ENCODE measurements at places on chromosomes 5 and 9.

DNA sequence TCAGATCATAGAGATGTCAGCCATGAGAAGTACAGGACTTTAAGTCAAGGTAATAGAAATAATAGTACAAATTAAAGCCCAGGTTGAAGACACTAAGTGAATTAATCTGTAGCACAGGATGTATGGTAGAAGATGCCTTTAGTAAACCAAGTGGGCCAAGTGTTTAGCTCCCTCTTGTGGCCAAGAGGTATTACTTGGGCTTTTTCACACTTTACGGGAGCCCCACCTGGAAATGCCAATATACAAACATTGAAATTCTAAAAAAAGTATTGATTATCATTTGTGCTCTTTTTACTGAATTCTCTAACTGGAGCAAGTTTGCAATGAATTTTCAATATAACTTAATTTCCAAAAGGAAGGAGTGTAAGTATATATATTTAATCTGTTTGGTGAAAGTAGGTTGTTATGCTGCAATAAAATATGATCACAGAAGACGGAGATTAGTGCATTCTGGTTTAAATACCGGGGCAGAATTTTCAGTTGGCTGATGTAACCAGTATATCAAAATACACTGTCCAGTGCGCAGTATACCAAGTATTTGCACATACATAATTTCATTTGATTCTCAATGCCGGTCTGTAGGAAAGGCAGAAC is 84.7 kb downstream of the PARP8 start:
- DNase-seq: no peak

GRCh38 chr5:180081481-180081880 is 9.9 kb upstream of the RNF130 start:
- no peak for DNase-seq

GRCh38 chr5:139181835-139182452 is 16.2 kb downstream of the SIL1 start:
- no peak for DNase-seq

DNA sequence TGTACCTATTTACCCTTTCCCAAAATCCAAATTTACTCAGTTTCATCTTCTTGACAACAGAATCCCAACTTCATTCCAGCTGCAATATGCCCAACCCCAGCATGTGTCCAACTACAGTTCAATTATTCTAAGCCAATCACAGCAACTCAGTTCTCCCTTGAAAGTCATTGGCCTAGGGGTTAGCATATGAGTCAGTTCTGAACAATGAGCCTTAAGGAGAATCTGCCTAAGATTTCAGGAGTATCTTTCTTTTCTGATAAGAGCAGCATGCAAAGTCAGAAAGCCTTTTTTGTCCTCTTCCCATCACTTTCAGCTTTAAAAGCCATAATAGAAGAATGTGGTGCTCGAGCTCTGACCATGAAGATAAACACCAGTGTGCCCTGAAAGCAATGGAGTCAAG is 44.4 kb upstream of the RASGRF2 start:
- DNase-seq: no peak

DNA sequence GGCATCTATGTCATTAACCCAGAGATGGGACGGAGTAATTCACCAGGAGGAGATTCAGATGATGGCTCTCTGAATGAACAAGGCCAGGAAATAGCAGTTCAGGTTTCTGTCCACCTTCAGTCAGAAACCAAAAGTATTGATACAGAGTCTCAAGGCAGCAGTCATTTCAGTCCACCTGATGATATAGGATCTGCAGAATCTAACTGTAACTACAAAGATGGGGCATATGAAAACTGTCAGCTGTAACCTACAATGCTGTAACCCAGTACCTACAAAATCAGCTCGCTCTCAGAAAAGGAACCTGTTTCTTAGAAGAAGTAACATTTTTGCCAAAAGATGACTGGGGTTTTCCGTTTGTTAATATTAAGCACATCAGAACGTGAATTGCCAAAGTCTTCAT is 14.7 kb downstream of the MFAP3 start:
- no peak for DNase-seq

- DNase-seq: peak; percentile 23
Observed at GRCh38 chr5:174793684-174794328, 69.4 kb downstream of the MSX2 start.

- no peak for DNase-seq
Observed at GRCh38 chr9:69308206-69308931, 16.6 kb upstream of the ENTREP1 start.

- no peak for DNase-seq
Observed at GRCh38 chr9:73230251-73230650, 78.6 kb downstream of the ANXA1 start.

- DNase-seq: no peak
Observed at GRCh38 chr9:98644011-98644410, 64.7 kb downstream of the GABBR2 start.

DNA sequence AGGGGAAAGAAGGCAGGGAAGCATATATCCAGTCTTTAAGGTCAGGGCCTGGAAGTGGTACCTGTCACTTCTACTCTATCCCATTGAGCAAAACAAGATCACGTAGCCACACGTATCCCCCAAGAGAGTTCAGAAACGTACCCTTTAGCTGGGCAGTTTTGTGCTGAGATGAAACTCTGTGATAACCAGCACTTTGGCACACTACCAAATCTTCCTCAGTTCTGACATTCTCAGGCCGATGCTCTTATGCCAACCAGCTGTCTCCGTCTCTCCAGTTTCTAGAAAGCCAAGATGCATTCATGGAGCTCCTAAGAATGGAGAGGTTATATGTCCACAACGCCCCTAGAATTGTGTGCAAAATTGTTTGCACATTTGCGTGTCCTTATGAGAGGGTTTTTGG is 176.6 kb upstream of the MSX2 start:
- no peak for DNase-seq

DNA sequence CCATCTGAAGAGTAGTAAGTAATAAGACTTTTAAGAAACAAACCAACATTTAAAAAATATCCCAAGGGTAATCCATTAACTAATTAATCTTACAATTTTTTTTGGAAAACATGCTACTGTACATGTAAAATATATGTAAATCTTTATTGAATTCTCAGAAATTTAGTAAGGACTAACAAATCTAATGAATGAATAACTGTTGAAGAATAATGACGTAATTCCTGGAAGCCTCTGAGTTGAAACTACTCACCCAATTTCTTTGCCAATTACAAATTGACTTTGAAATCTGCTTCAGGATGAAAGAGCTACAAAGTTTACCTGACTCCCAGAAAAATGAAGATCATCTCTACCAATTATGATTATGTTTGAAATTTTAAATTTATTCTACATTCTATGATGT is 21.1 kb downstream of the FBN2 start:
- DNase-seq: no peak

- no peak for DNase-seq
Observed at GRCh38 chr5:68661237-68661636, 432.6 kb upstream of the SLC30A5 start.

DNA sequence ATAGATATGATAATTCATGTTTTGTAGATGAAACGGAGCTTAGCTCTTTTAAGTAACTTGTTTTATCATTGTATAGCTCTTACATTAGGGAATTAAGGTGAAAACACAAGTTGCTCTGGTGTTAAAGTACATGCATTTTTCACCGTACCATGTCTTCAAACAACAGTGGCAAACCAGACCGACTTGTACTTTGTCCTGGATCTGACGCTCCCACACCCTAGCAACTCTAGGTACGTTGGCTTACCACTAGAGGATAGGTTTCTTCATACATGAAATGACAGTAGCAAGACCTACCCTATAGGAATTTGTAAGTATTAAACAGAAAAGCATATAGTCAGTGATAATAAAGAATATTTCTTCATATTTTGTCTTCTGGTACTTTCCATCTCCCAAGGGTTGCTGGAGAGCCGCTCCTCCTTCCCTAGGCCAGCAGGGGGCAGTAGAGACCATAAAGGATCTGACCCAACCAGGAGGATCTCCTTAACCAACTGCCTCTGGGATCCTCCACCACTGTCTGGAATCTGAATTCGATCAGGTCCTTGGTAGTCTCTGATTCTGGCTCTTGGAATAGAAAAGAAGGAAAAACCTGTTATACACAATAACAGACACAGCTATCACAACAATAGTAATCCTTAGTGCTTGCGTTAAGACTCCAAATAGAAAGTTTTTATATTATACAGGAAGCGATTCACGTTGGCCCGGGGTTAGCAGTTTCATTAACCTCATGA is 136.7 kb downstream of the CAVIN4 start:
- DNase-seq: no peak

- DNase-seq: peak; percentile 54
Observed at GRCh38 chr9:112037281-112038016, 137.6 kb downstream of the SUSD1 start.

- DNase-seq: no peak
Observed at GRCh38 chr9:84849049-84849448, 179.5 kb downstream of the NTRK2 start.

DNA sequence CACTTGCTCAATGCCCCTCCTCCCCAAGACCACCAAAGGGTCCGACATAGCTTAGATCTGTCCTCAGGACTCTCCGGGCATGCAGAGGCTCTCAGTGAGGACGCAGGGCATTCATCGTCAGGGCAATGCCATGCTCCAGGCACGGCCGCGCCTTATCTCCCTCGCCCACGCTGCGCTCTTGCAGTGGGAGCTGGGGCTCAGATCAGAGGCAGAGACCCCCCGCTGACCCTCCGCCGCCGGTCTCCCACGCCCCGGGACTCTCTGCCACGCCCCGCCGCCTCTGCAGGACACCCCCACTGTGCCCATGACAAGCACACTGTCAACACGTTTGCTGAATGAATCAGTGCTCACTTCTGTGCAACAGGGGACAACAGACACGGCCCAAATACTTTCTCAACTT is 140.7 kb downstream of the ADAMTS2 start:
- no peak for DNase-seq

GRCh38 chr5:128498844-128499455 is 39.1 kb downstream of the FBN2 start:
- DNase-seq: no peak

DNA sequence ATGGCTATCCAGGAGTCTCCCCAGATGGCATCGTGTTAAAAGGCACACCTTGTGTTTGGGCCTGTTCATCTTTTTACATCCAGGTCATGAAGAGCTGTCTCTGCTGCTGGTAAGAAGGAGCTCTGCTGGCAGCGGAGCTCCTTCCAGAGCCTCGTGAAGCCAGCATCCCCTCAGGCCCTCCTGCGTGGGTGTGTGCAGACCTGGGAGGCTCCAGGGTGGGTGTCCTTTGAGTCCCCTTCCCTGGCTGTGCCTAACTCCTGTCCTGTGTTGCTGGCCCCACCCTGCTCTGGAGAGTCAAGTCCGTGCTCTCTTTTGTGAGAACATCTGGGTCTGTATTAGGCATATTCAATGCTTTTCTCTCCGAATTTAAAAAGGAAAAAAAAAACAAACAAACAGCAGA is 149.6 kb upstream of the IRX2 start:
- no peak for DNase-seq

- no peak for DNase-seq
Observed at GRCh38 chr5:156109317-156110023, 217.5 kb upstream of the SGCD start.

- no peak for DNase-seq
Observed at GRCh38 chr5:173456751-173457171, 128.5 kb upstream of the STC2 start.

GRCh38 chr5:111472579-111472978 is 39.8 kb downstream of the STARD4 start:
- no peak for DNase-seq

- DNase-seq: no peak
Observed at GRCh38 chr9:134597957-134598883, 43.4 kb upstream of the COL5A1 start.

DNA sequence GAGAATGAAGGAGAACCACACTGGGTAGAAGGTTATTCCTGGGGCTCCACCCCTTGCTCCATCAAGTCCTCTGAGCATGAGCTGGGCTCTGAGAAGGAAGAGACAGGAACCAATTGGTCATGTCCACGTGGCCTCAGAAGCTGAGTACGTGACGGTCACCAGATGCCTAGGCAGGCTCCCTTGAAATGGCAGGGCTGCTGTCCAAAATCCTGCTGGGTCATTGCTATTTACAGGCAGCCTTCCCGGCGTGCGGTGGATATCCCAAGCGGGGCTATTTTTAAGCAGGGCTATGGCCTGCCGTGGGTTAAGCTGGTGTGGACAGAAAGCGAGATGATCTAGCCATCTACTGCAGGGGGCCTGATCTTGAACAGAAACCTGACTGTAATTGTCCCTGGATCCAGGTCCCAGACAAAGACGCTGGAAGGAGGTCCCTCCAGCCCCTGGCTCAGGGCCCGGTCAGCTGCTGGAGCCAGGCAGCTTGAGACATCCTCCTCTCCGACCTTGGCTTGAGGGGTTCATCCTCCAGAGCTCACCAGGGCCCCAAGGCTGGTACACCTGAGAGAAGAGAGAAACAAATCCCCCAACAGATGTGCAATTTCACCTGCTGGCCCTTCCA is 550 bp upstream of the CKMT2 start:
- no peak for DNase-seq

DNA sequence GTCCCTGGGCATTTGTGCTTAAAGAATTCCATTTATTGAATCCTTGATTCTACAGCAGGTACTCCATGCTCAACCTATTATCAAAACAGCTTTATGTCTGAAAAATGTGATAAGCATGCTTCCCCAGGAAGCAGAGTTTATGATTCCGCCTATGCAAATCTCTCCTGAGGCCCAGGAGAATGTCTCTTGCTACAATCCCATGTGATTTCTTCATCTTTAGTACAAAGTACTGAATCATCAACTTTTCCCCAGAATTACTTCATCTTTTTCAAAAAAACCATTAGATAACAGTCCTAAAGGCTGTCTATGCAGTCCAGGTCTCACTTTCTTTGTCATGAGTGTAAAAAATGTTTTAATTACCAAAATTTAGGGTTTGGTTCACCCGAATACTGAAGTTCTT is 130.2 kb upstream of the ADAMTSL1 start:
- no peak for DNase-seq

All from activated CD4-positive, alpha-beta T cell treated with anti-CD3 and anti-CD28 coated beads, Interleukin-2, amount 50 U/mL, for 24 hours (primary cell).